AG09309 (cell line): ENCODE measurements at places on chromosomes 2 and 18.
A peak's percentile ranks its signal among the peaks of the same experiment; 100 is the strongest.

- no peak for DNase-seq
Measured at GRCh38 chr2:575030-575726, 102.0 kb downstream of the TMEM18 start.

DNA sequence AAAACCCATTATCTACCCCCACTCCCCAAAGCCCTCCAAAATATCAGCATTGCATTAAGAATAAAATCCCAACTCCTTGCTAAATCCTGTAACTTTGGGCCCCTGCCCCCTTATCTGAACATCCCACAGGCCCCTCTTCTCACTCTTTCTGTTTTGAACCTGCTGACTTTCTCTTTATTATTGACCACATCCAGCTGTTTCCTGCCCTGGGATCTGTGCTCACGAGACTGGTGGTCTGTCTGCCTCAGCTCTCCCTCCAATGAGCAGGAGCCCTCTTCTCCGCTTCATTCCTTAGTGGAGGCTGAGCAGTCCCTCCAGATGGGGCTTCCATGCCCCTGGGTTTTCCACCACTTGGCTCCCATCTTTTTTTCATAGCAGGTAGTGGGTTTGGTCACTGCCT, 116.9 kb downstream of the ACKR3 start:
- no peak for DNase-seq

DNA sequence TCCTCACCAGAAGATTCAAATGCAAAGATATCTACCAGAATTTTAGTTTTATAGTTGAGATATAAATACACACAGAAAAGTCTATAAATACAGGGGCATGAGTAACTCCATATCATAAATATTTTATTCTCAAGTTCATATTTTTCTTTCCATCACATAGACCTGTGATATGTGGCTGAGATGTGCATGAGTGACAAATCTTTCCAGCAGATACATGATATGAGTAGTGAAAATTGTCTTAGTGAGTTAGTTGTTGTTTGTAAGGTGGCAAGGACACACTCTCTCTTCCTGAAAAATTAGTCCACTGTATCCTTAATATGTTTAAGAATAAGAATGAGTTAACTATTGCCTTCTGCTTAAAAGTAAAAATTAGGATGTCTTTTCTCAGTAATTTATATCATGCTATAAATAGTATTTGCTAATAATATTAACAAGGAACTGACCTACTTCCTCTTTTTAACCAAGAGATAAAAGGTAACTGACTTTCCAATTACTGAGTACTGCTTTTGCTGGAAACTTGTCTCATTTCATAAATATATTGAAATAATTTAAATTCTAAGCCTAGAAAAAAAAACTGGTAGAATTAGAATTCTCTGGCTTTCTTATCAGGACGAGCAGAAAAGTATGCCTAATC, 85.2 kb upstream of the SESTD1 start:
- no peak for DNase-seq

- no peak for DNase-seq
Measured at GRCh38 chr2:143906850-143907249, 613.1 kb downstream of the ZEB2 start.

GRCh38 chr2:148674063-148675020, 29.8 kb downstream of the EPC2 start:
- no peak for DNase-seq

- no peak for DNase-seq
Measured at GRCh38 chr18:48813833-48814489, 136.8 kb downstream of the SMAD7 start.

- DNase-seq: no peak
Measured at GRCh38 chr2:7691961-7692656, 774.9 kb downstream of the RNF144A start.

- DNase-seq: peak; percentile 5
Measured at GRCh38 chr2:161913865-161914264, 160.2 kb downstream of the DPP4 start.

DNA sequence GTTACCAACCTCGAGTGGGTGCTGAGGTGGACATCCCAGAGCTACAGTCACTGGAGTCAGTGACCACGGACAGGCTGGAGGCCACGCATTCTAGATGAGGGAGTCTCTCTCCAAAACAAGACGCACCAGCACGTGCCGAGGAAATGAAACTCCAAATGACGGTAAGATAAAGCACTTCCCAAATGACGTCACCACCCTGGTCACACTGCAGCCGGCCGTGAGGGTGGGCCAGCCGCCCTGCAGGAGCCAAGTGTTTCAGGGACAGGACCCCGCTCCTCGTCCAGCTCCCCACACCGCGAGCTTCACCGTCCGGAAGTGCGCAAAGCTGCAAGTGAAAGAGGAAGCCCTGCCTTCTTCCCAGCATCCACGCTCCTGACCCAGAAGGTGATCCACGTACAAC, 99.4 kb downstream of the ZNF516 start:
- DNase-seq: no peak

DNA sequence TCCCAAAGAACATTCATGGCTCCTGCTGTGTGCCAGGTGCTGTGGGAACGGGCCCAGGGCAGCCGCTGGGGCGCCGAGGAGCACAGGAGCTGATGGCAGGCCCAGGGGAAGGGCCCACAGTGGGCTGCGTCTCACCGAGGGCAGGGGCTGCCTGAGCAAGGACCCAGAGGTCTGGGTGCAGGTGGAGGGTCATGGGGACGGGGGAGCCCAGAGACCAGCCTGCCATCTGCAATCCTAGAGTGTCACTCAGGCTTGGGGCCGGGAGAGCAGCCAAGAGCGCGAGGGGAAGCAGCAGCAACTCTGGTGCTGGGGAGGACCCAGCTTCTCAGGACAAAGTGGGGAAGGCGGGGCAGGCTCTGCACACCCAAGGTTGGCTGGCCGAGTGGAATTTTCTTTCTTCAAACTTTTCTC, 207.4 kb downstream of the HDAC4 start:
- DNase-seq: no peak

DNA sequence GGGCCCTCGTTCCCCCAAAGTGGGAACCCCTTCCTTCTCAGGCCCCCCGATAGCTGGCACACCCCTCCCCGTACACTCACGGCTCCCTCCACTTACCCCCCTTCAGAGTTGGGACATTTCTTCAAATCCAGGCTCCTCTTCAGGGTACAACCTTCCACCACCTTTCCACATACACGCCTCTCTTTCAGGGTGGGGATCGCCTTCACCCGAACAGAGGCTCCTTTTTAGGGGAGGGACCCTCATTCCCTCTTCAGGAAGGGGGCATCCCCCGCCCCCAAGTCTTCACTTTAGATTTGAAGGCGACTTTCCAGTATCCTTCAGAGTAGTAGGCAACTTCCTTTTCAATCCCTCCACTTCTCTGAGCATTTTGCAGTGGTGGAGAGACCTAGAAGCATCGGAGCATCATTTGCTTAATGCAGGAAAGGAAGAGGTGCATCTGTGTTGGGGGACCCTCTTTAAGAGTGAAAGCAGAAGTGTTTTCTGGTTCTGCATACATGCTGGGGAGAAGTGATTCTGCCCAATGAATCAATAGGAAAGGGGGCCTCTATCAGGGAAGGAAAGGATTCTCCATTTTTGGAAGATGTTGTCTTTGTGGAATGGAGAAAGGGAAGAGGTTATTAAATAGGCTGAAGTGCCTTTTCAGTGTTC, 845 bp downstream of the EML4 start:
- no peak for DNase-seq

GRCh38 chr2:127843677-127844076, 14.3 kb downstream of the POLR2D start:
- no peak for DNase-seq

DNA sequence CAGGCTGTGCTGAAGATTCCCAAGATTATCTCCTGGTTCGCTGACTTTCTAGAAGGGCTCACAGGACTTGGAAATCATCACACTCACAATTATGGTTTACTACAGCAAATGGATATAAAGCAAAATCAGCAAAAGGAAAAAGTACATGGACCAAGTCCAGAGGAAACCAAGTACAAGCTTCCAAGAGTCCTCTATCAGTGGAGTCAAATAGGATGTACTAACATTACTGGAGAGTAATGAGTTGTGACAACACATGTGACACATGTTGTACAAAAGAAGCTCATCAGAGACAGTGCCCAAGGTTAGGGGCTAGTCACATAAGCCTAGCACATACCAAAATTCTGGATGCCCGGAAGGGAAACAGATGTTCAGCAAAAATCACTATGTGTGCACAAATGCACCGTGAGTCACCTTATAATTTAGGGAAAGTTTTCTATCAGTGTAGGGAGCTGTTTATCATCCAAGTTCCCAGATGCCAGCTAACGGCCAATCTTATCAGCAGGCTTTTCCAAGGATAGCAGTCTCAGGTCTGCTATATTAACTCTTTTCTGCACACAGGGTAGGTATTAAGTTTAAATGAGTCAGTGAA, 9.5 kb downstream of the TMEM237 start:
- no peak for DNase-seq

- no peak for DNase-seq
Measured at GRCh38 chr2:102070058-102070642, 72.4 kb upstream of the IL1R1 start.

DNA sequence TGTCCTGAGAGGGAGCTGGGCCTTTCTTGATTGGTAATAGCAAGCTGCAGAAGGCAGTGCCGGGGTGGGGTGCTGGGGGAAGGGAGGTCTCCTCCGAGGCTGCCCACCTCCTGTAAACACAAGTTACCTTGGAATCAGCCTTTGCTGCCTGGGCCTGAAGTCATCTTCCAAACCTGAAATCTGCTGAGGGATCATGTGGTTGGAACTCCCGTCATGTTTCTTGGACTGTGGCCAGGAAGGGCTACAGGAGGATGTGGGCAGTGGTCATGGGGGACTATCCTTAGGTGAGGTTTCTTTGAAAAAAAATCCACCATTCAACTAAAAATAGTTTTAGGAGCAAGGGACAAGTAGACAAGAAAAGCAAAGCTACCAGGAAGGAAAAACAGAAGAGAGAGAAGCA, 74.2 kb downstream of the CDK15 start:
- DNase-seq: no peak

GRCh38 chr18:45334191-45334590, 281.1 kb upstream of the SLC14A2 start:
- DNase-seq: no peak

- no peak for DNase-seq
Measured at GRCh38 chr2:174675615-174676014, 78.0 kb upstream of the WIPF1 start.

DNA sequence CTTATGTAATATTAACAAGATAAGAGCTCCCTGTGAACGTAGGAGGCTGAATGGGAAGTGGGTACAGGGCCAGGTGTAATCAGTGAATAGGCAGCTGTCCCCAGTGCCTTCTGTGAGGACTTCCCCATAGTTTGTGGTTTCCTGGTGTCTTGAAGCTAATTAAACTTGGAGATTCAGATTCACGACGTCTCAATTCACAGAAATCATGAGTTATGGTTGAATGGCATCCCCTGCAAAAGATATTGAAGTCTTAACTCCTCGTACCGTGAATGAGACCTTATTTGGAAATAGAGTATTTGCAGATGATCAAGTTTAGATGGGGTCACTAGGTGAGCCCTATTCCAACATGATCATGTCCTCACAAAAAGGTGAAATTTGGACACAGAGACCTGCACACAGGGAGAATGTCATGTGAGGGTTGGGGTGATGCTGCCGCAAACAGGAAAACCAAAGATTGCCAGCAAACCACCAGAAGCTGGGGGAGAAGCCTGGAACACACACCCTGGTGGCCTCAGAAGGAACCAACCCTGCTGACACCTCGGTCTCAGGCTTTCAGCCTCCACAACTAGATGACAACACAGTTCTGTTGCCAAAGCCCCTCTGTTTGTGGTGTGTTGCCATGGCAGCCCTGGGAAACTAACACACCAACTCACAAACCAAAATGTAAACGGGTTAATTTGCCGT, 13.2 kb downstream of the ARL4C start:
- no peak for DNase-seq

DNA sequence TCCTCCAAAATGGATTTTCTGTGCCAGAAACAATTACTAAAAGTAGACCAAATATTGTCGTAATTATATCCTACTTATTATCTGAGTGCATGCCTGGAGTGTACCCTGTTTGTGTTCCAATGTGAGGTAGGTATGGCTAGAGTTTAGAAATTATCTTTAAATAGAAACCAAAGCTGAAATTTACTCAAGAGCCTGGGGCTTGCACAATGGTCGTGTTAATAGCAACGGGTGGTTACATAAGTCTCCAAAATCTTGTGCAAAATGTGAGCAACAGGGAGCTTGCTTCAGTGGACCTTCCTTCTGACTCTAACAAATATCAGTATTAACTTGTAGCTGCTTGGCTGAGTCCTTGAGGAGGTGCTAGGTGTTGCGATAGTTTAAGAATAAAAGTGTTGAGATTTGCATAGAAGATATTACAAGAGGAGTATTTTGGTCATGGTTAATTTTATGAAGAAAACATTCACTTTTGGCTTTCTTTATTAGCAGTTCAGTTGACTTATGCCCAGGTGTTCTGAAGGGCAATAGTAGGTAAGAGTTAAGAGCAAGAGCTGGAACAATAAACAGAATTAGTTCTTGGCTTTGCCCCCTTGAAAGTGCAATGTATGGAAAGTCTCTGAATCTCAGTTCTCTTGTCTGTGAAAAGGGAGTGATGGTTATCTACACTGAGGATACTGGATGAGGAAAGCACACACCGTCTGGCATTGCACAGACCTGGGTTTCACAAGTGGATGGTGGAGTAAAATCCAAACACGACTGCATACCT, 4.6 kb downstream of the CXCR4 start:
- no peak for DNase-seq

- peak; percentile 61 for DNase-seq
Measured at GRCh38 chr2:61255580-61256437, 93.8 kb downstream of the C2orf74 start.

GRCh38 chr2:75333646-75334045, 134.3 kb upstream of the TACR1 start:
- no peak for DNase-seq

DNA sequence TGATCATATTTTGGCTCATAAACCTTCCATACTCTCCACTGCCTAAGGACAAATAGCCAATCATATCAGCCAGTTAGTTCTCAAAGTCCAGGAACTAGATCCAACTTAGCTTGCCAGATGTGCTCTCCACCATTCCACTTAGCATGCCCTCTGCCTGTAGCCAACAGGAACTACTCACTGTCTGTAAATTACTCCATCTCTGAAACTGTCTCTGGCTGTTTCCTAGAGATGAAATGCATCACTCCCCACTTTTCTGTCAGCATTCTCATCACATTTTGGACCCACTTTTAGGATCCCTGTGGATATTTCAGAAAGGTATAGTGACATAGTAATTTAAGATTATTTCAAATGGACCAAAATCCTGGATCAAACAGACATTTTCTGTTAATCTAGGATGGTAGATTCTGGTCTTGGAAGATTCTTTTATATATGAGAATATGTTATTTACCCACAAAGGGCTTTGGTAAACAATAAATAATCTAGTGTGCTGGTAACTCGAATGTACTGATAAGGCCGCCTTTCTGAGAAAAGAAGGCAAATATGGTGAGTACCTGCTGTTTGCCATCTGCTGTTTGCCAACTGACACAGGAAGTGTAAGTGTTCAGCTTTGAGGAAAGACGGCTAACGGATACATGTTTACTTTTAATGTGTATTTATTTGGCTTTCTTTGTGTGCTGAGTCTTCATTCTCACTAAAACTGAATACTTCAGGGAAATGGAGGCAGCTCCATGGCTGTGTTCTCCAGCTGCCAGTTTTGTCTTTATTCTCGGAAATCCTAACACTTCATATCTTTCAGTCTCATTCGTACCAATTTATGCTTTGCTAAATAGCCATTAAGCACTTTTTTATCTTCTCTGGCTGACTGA, 79.5 kb downstream of the EVA1A start:
- DNase-seq: no peak
